Fibroblast of the aortic adventitia (primary cell): ENCODE measurements at places on chromosomes 2 and 18. TPM values are rescaled to one million over a fixed set of nuclear protein-coding genes. Genes with fewer than 3 reads are reported as not detected.

Gene STEAP3
- 7.0 and 50.9 TPM in 2 replicates for total RNA-seq

Gene KCNG2
- not detected in 2 replicates for total RNA-seq

Gene CGREF1
- total RNA-seq, result 4.7 and 9.3 TPM in 2 replicates

Gene TEKT4
- total RNA-seq, result not detected in 2 replicates

Gene DNER
- 0.72 TPM in 1 of 2 replicates, not detected in the other for total RNA-seq

Gene PRSS56
- not detected in 2 replicates for total RNA-seq

Gene EGR4
- total RNA-seq, result not detected in 2 replicates

Gene GPR75
- 0.25 and 2.4 TPM in 2 replicates for total RNA-seq

Gene ATP6V1C2
- total RNA-seq, result not detected in 2 replicates

Gene NOTO
- not detected in 2 replicates for total RNA-seq

Gene FBXO36
- total RNA-seq, result 1.6 and 5.5 TPM in 2 replicates

Gene SERPINB10
- not detected in 2 replicates for total RNA-seq

Gene UGT1A1
- total RNA-seq, result not detected in 2 replicates

Gene ZNF512
- total RNA-seq, result 32.2 and 34.7 TPM in 2 replicates

Gene CIB4
- total RNA-seq, result not detected in 2 replicates

Gene TMEM37
- total RNA-seq, result not detected in 2 replicates

Gene CHRND
- total RNA-seq, result not detected in 2 replicates

Gene ANKRD12
- 35.3 and 66.2 TPM in 2 replicates for total RNA-seq

Gene RPIA
- 7.6 and 24.1 TPM in 2 replicates for total RNA-seq

Gene TTN
- total RNA-seq, result 0.16 and 5.5 TPM in 2 replicates

Gene TUBB8B
- total RNA-seq, result not detected in 2 replicates

Gene ALKAL2
- 1.3 TPM in 1 of 2 replicates, not detected in the other for total RNA-seq

Gene NYAP2
- total RNA-seq, result not detected in 2 replicates

Gene CPO
- 0.18 TPM in 1 of 2 replicates, not detected in the other for total RNA-seq

Gene MCM6
- total RNA-seq, result 13.2 and 39.1 TPM in 2 replicates

Gene DSG2
- 4.2 and 5.6 TPM in 2 replicates for total RNA-seq

Gene RNU2-63P
- total RNA-seq, result not detected in 2 replicates

Gene IL37
- not detected in 2 replicates for total RNA-seq

Gene KIF5C
- 0.09 TPM in 1 of 2 replicates, not detected in the other for total RNA-seq

Gene NGEF
- total RNA-seq, result 1.1 and 17.4 TPM in 2 replicates

Gene ELOA2
- total RNA-seq, result not detected in 2 replicates

Gene SLC5A7
- not detected in 2 replicates for total RNA-seq

Gene DTYMK
- total RNA-seq, result 12.8 and 41.8 TPM in 2 replicates

Gene HJURP
- total RNA-seq, result 1.1 and 34.9 TPM in 2 replicates

Gene C2orf15
- not detected in 2 replicates for total RNA-seq
